Activated naive CD8-positive, alpha-beta T cell treated with anti-CD3 and anti-CD28 coated beads for 36 hours (primary cell): ENCODE measurements at places on chromosomes 13 and 19.

GRCh38 chr19:42555317-42555716 is 27.0 kb upstream of the CEACAM1 start:
- DNase-seq: no peak

DNA sequence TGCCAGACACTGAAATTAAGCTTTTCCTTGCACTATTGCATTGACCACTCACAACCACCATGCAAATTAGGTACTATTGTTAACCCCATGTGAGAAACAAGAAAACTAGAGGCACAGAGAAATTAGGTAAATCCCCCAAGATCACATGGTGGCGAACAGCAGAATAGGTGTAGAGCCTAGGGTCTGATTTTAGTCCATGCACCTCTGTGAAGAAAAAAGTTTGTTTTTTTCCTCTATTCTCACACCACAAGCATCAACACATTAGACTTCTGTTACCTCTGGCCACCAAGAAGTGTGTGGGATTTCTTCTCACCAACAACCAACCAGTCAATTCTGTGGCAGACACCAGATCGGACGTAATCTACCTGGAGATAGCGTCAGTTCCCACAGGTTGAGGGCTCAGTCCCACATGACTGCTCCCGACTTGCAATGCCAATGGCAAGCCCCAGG is 391.9 kb downstream of the COG6 start:
- DNase-seq: no peak

DNA sequence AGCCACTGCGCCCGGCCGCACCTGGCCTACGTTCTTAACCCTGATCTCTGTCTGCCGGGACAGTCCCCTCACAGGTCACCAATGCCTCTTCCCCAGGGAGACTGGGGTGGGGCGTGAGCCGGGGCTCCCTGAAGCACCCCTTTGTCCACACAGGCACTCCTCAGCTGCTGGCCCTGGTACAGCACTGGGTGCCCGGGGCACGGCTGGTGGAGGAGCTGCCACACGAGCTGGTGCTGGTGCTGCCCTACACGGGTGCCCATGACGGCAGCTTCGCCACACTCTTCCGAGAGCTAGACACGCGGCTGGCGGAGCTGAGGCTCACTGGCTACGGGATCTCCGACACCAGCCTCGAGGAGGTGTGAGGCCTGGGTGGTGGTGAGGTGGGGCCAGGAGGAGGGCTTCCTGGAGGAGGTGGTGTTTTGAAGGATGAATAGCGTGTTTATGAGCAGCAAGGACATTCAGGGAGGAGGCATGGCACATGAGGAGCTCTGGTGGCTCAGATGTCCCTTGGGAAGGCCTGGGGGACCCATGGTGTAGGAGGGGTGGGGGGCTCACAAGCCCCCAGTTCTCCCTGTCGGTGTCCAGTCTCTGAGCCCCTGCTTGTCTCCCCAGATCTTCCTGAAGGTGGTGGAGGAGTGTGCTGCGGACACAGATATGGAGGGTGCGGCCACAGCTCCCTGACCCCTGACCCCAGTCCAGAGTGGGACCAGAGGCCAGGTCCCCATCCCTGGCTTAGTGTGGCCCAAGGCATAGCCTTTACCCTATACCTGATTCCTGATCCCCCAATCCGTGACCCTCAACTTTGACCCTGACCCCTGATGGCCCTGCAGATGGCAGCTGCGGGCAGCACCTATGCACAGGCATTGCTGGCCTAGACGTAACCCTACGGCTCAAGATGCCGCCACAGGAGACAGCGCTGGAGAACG is 13.5 kb upstream of the ARHGAP45 start:
- no peak for DNase-seq

GRCh38 chr13:32587811-32588170 is 1.5 kb downstream of the PDS5B start:
- no peak for DNase-seq

DNA sequence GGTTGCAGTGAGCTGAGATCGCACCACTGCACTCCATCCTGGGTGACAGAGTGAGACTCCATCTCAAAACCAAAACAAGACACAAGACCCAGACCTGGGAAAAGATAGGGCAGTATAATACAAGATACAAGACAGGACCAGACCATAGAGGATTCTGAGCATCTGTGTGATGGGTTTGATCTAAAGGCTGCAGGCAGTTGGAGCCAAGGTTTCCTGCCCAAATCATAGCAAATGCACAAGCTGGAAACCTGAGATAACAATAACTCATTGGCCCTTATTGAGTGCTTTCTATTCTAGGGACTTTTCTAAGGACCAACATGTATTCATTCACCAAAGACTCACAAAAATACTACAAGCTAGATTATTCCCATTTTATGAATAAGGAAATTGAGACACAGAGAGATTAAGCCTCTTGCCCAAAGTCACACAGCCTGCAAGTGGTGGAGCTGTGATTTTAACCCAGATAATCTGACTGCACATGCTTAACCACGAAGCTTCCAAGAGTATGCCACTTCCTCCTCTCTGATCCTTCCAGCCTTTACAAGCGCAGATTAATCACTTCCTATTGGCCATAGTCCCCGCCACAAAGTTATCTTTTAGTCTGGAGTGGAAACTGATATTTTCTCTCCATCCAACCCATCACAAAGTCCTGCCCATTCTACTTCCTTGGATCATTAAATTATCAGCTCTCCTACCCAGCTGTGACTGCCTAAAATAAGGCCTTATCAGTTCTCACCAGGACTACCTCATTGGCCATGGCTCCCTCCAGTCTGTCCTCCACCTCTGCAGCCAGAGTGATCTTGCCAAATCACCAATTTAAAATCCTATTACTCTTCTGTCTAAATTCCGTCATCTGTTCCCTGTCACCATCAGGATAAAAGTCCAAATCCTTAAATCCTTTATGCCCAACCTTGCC is 147.2 kb downstream of the FLT1 start:
- DNase-seq: no peak

DNA sequence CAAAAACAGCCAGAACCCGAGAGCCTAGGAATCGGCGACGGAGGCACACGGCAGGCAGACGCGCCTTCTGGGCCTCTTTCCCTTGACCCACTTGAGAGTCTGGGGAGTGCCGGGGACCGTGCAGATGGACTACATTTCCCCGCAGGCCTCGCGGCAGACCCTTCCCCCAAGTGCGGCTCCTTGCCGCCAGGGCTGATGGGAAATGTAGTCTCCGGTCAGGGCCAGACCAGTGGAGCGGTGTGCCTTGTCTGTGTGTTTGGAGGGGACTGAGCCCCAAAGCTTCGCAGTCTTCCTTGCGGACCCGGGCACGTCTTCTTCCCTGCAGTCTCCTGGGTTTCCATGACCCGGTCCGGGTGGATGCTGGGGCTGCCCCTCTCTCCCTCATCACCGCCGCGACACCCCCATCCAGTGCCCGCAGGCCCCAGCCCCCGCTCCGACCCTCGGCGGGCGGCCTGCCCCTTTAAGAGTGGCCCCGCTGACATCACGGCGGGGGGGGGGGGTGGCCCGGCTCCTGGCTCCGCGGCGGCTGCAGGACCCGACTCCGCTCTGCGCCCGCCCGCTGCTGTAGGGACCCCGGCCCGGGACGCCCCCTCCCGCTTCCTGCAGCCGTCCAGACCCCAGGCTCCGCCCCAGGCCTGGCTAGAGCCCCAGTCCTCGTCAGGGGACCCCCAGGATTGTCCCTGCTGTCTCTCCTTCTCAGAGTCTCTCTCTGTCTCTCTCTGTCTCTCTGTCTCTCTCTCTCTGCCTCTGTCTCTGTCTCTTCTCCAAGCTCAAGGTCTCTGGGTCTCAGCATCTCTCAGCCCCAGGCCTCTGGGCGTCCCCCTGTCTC is 758 bp upstream of the CACNG7 start:
- peak; percentile 67 for DNase-seq

GRCh38 chr13:75309981-75310580 is 171.9 kb downstream of the TBC1D4 start:
- DNase-seq: no peak

- DNase-seq: peak; percentile 80
Measured at GRCh38 chr19:18478545-18479311, 40.8 kb upstream of the ISYNA1 start.

DNA sequence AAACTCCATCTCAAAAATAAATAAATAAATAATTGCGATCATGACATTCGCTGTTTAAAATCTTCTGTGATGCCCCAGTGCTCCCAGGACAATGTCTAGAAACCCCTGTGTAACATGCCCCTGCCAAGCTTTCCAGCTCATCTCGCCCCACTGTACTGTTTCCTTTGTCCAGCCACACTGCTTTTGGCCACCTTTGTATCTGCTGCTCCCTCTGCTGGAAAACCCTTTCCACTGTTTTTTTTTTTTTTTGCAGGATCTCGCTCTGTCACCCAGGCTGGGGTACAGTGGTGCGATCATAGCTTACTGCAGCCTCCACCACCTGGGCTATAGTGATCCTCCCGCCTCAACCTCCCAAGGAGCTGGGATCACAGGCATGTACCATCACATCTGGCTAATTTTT is 7.5 kb downstream of the PLAUR start:
- no peak for DNase-seq

DNA sequence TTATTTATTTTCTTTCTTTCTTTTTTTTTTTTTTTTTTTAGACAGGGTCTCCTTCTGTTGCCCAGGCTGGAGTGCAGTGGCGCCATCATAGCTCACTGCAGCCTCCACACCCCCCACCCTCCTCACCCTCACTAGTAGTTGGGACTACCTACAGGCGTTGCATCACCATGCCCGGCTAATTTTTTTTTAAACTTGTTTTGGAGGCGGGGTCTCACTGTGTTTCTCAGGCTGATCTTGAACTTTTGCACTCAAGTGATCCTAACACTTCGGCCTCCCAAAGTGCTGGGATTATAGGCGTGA is 33.6 kb downstream of the GJA3 start:
- DNase-seq: no peak

- no peak for DNase-seq
Measured at GRCh38 chr19:13505164-13505695, 1.0 kb downstream of the CACNA1A start.

DNA sequence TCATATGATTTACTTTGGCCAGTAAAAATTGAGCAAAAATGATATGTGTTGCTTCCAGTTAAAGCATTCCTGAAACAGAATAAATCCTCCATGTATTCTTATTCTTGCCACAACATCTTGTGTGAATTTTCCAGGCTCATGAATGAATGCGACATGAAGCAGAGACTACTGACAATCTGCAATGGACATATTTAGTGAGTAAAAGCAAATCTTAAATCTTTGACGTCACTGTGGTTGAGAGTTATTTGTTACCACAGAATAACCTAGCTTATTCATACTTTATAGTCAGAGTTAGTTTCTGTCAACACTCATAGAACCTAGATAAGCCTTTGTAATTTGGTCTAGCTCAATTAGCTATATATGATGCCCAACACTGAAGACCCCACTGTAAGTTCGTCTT is 1443.1 kb downstream of the PCDH9 start:
- DNase-seq: no peak

- DNase-seq: no peak
Measured at GRCh38 chr19:55391191-55391670, 5.5 kb downstream of the RPL28 start.

DNA sequence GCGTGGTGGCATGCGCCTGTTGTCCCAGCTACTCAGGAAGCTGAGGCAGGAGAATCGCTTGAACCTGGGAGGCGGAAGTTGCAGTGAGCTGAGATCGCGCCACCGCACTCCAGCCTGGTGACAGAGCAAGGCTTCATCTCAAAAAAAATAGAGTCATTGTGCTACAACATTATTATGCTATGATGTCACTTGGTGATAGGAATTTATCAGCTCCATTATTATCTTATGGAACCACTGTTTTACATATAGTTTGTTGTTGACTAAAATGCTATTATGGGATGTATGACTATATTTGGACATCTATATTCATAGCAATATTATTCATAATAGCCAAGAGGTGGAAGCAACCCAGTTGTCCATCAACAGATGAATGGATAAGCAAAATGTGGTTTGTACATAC is 26.4 kb upstream of the SLC7A1 start:
- DNase-seq: no peak

- no peak for DNase-seq
Measured at GRCh38 chr19:30023330-30023729, 81.3 kb downstream of the URI1 start.

- no peak for DNase-seq
Measured at GRCh38 chr19:56071151-56071550, 49.9 kb downstream of the ZNF787 start.

DNA sequence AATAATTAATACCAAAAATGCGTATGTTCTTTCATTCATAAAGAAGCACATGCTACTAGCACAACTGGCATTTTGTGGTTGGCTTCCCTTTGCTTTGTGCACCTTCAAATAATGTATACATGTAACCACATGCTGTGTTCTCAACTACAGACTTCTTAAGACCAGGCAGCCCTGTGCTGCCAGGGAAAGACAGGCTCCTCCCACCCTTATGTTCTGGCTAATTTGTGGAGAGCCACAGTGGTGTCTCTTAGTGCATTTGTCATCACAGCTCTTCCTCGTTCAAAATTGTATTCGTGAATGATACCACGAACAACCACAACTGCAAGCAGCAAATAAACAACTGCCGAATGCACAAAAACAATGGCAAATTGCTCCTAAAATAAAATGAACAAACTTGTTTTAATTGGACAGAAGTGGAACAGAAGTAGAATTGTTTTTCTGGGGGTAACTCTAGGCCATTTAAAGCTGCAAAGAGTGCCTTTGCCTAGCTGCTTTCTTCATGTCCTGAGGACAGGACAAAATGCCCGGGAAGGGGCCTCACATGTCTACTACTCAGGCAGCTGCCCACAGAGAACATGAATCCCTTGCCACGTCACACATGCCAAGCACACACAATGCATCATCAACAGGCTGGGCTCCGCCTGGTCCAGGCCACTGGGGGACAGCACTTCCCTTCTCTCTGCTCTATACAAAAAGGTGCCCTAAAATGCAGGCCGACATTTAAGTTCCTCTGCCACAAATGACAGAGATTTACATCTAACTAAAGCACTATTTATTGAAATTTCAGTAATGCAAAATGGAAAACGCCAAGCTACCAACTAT is 21.7 kb downstream of the IRS2 start:
- peak; percentile 22 for DNase-seq

GRCh38 chr13:50224534-50224933 is 209.3 kb downstream of the KCNRG start:
- DNase-seq: peak; percentile 23

GRCh38 chr13:31945202-31945961 is 86.2 kb upstream of the FRY start:
- no peak for DNase-seq

GRCh38 chr19:13839130-13839937 is 37.6 kb upstream of the NANOS3 start:
- peak; percentile 93 for DNase-seq

DNA sequence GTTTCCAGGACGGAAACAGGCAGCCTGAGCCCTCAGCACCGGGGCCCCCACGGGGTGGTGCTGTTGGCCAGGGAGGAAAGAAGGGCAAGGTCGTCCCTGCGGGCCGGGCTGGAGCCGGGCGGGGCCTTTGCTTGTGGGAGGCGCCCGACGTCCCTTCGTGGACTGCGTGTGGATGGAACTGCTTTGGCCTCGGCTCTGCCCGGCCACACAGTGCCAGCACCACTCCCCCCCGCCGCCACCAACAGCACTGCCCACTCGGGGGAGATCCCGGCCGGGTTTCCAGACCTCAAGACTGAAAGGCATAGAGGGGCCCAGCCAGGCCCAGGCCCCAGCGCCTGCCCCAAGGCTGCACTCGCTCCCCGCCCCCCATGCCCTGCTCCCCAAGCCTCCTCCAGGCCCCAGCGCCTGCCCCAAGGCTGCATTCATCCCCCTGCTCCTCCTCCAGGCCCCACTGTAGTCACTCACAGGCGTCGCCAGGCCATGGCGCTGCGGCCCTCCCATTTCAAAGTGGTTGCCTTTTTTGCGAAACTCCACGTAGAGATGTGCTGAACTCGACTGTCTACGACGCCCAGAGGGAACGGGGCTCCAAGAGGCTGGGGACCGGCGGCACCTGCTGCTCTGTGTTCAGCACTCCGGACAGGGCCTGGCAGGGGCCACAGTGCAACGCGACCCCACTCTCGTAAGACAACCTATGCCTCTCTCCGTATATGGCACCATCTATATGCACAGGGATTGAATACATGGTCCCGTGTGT is 22.5 kb downstream of the C13orf46 start:
- DNase-seq: peak; percentile 68
